ENCODE measurements at places on chromosomes 13 and 19.
A peak's percentile ranks its signal among the peaks of the same experiment; 100 is the strongest.

DNA sequence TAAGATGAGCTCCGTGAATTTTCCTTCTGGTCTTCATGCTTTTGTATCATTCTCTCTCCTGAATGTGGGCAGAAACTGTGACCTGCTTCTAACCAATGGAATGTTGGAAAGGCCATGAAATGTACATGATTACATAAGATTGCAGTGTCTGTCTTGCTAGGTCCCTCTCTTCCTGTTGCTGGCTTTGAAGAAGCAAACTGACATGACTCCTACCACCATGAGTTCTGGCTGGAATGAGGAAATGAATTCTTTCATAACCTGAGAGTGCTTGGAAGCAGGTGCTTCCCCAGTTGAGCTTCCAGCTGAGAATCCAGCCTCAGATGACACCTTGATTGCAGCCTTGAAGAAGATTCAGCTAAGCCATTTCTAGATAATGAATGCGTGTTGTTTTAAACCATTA lies 275.0 kb upstream of the MIR17HG start:
- DNase-seq = no peak

DNA sequence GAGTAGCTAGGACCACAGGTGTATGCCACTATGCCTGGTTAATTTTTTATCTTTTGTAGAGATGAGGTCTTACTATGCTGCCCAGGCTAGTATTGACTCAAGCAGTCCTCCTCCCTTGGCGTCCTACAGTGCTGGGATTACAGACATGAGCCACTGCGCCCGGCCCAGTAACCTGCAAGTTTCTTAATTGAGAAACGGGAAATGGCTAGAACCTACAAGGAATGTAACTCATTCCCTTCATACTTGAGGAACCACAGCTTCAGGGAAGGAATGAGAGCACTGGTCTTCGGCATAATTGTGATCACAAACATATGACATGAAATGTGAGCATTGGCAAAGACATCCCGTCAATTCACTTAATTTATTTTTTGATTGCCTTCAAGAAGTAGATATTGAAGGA lies 157.0 kb downstream of the KLF5 start:
- DNase-seq = peak; percentile 65

GRCh38 chr19:18989316-18989715 lies 44.0 kb downstream of the SUGP2 start:
- DNase-seq = no peak

- DNase-seq = no peak
Observed at GRCh38 chr19:29285187-29285687, 72.3 kb upstream of the UQCRFS1 start.

DNA sequence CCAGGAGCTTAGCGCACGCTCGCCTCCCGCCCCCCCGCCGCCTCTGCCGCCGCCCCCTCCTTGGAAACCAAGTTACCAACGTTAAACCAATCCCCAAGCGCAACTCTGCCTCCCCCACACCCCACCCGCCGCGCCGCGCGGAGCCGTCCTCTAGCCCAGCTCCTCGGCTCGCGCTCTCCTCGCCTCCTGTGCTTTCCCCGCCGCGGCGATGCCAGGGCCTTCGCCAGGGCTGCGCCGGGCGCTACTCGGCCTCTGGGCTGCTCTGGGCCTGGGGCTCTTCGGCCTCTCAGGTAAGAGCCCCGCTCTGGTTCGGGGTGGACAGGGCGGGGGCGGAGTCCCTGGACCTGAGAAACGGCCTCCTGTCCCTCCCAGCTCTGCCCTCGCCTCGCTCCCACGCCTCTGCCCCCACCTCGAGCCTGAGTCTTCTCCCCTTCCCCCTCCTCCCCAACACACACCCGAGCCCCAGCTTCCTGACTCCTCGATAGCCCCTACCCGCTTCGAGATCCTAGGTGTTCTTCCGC lies at the start of gene ICAM5:
TSS of gene ICAM5 (plus strand) at position 117 of the 521 bp plus-strand sequence. CDS start at position 209, 92 bp downstream.
- DNase-seq = no peak

DNA sequence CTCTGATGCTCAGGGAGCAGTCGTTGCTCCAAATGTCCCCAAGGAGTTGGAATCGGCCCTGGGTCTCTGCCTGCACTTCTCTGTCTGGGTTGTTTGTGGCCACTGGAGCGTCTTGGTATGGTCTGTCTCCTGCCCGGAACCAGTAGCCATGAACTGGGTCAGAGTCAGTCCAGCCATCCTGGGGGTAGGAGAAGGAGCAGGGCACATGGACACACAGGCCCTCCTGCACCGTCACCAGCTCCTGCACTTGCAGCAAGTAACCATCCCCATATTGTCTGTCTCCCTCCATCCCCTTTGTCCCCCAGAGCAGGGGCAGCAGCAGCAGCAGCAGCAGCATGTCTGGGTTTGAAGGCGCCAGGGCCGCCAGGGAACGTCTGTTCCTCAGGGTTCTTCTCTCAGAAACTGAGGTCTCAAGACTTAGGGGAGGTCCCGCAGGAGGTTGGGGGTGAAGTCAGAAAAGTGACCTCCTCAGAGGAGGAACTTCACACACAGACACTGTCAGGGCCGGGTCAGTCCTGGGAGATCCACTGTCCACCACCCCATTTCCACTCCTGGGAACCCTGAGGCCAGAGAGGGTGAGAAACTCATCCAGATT lies at the start of gene SIGLEC8:
TSS of gene SIGLEC8 (minus strand) at position 404 of the 595 bp plus-strand sequence. CDS start at position 337, 67 bp downstream.
- DNase-seq = no peak

DNA sequence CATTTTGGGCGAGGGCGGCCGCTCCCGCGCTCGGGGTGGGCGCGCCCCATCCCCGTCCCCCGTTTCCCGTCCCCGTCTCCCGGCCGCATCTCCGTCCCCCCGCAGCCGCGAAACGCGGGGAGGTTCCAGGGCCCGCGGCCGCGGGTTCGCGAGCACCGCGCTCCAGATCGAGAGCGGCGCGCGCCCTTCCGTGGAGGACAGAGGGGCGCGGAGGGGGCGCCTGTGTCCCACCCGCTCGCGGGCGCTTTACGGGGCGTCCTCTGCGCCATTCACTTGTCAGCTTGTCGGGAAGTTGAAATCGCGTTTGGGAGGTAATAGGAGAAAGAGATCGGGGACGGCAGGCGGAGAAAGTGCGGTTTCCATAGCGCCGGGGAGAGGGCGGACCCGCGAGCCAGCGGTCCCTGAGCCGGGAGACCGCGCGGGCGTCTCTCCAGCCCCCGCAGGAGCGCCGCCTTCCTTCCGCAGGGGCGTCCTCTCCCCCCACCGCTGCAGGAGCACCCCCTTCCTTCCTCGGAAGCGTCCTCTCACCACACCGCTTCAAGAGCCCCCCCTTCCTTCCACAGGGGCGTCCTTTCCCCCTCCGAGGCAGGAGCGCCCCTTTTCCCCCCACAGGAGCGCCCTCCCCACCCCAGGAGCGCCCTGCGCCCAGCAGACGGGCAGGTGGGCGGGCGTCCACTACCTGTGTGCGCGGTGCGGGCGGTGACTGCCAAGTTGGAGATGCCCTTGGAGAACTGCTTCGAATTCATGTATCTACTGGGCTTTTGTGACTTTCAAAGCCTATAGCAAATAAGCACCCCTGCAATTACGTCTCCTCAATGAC lies 962 bp upstream of the IRS2 start:
- DNase-seq = no peak

DNA sequence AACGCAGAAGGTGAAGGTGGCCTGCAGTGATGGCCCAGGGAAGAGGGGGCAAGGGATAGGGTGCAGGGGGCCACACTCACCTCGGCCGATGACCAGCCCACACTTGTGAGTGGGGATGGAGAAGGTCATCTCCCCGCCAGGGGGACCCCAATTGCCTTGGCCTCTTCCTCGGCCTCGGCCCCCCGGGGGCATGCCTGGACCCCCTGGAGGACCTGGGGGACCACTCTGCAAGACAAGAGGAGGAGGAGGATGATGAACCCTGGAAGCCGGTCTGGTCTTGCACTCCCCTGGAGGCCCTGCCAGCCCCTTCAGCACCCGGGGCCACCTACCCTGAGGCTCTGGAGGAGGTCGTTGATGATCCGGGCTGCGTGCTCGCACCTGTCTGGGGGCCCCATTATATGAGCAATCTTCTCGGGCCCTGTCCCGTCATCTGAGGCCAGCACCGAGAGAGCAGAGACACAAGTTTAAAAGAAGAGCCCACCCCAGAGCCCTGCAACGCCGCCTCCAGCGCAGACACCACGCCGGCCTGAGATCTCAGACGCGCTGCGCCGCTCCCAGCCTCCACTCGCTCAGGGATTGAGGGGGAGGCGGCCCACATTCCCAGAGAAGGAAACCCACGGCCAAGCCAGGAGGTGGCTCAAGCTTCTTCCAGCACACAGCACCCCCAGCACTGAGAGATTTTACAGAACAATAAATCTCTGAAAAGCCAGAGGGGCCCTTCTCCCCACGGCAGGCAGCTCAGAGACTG lies 7.8 kb downstream of the KHSRP start:
- no peak for DNase-seq

DNA sequence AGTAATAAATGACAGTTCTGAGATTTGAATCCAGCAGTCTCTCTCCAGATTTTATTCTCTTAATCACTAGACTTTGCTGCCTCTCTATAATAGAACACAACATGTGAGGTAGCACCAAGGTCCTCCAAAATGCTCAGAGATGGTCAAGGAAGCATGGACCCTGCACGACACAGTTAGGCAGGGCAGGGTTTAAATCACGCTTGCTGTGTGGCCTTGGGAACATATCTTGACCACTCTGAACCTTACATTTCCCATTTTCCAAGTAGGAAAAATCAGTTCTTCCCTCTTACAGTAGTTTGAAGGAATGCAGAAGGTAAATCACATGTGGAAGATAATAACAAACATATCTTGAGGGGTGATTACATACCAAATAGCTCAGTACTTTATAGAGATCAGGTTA lies 6.3 kb downstream of the SYT3 start:
- no peak for DNase-seq

GRCh38 chr19:14611051-14611450 lies 28.2 kb downstream of the CLEC17A start:
- no peak for DNase-seq

DNA sequence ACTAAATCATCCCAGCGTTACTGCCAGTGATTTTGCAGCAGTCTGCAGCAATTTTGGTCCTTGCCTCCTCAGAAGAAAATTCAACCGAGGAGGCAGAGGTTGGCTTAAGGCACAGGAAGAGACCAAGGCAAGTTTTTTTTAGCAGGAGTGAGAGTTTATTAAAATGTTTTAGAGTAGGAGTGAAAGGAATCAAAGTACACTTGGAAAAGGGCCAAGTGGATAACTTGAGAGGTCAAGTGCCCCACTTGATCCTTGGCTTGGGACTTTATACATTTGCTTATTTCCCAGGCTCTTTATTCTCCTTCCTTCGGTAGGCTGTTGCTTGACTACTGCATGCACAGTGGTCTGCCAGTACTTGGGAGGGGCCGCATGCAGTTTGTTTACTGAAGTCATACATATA lies 2.9 kb upstream of the ZNF134 start:
- DNase-seq = no peak

DNA sequence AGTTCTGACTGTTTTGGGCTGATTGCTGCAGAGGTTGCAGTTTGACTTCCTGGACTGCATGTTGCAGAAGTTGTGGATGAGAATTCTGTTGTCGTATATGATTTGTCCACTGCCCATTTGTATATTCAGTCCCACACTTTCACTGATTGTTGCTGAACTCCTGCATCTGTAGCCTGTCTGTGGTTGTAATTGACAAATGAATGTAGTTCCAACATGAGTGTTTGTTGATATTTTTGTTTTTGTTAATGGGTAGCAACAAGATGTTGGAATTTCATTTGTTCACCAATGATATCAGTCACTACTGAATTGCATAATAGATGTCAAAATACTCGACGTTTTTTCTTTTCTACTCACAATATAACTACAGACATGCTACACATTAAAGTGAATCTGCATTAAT lies 533.9 kb downstream of the DCT start:
- DNase-seq = no peak

DNA sequence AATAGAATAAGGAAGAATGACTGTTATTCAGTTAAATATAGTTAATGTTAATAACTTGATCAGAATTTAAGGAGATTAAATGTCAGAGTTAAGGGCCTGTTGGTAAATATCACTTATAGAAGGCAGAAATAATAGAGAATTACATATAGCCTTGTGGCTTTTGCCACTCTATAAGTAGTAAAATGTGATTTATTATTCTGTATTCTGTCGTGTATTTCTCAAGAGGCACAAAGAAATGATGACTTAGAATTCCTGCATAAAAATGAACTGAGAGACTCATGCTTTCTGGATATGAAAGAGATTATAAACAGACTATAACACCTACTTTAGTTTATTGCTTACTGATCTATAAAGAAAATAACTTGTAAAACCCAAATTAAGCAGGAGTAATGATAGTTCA lies 40.1 kb downstream of the GPC6 start:
- DNase-seq = no peak

All from non-pigmented ciliary epithelial cell (primary cell).